T1000 (cell line): ENCODE measurements at places on chromosomes 6 and 20.

- DNase-seq: no peak
These were observed 22.0 kb downstream of the FIG4 start for GRCh38 chr6:109713097-109713496.

DNA sequence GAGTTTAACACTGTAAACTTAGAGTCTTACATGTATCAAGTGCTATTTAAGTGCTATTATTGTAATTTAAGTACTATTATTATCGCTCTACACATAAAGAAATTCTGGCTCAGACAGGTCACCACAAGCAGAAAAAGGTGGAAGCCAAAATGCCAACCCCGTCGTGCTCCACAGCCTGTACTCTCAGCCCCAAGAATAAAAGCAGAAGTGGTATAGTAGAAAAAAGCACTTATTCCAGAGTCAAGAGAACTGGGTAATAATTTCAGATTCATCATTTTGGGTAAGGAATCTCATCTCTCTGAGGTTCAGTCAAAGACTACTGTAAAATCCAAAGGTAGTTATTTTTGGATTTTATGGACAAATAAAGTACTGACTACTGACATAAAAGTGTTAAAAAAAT, 943 bp downstream of the ZUP1 start:
- DNase-seq: no peak

DNA sequence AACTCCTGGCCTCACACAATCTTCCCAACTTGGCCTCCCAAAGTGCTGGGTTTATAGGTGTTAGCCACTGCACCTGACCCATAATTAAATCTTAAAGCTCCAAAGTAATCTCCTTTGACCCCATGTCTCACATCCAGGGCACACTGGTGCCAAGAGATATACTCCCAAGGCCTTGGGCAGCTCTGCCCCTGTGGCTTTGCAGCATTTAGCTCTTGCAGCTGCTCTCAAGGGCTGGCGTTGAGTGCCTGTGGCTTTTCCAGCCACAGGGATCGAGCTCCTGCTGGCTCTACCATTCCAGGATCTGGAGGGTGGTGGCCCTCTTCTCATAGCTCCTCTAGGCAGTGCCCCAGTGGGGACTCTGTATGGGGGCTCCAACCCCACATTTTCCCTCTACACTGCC, 49.3 kb upstream of the CD2AP start:
- DNase-seq: no peak

DNA sequence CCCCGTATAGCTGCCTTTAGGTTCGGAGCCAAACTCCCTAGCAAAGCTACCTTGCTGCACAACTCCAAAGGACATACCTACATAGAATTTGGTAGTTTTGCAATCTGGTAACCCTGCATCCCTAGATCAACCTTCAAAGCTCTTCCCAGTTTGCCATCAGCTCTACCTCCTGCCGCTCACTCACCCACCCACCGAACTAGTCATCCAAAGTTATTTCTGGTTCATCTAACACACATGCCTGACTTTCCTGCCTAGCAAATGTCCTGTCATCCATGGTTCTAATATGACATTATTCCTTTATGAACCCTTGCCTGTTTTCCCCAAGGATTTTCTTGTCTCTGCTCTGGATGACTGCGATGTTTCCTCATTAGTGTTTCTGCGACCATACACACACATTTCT, 21.6 kb downstream of the SPAG4 start:
- no peak for DNase-seq

DNA sequence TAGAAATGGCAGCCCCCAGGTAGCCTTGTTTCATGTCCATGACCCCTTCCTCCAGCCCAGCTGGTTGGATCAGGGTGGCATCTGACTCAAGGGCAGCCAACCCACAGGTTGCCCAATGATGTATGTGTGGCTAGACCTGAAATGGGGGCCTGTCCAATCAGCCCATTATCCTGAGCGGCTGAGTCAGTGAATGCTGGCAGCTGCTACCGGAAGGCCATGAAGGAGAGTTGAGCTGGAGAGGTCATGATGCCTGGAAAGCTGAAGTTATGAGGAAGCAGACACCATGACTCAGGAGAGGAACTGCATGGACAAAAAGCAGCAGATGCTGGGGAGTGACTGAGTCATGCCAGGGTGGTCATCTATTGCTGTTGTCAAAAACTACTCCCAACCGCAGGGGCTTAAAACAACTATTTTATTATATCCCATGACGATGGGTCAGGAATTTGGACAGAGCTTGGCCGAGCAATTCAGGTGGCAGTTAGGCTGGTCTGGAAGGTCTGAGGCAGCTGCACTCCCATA, 67.3 kb downstream of the MDGA1 start:
- DNase-seq: peak; percentile 89

GRCh38 chr20:38581013-38581412, at the start of gene ADIG:
Gene ADIG (plus strand): TSS chr20:38581197. CDS start chr20:38581251, 54 bp downstream.
- no peak for DNase-seq

DNA sequence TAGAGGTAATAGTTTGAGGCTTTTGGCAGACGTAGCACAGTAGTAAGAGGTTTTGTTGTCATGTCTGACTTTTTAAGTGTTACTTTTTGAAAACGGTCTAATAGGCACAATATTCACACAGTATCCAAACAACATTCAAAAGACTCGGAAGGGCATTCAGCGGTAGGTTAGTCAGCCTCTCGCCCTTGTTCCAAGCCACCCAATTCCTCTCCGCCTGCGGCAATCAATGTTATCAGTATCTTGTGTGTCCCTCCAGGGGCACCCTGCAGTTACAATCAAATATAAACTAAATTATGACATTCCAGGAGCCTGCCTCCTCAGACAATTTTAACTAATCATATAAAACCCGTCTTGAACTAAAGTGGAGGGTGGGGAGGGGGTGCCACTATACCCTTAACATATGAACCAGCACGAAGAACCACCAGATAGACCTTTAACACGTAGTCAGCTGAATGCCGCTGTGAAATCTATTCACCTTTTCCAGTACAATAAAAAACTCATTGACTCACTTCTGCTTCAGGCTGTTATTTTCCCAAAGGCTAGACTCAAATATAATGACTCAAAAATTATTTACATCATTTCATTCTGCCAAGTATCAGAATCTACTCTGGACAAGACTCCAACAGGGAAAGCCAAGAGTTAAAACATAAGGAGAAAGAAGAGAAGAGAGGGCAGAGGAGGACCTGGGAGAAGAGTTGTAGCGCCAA, 1.6 kb downstream of the TENT5A start:
- DNase-seq: peak; percentile 7

- no peak for DNase-seq
These were observed 84.9 kb upstream of the NRN1 start for GRCh38 chr6:6091608-6092002.

- DNase-seq: peak; percentile 66
These were observed 208.6 kb upstream of the MCHR2 start for GRCh38 chr6:100202417-100203194.

DNA sequence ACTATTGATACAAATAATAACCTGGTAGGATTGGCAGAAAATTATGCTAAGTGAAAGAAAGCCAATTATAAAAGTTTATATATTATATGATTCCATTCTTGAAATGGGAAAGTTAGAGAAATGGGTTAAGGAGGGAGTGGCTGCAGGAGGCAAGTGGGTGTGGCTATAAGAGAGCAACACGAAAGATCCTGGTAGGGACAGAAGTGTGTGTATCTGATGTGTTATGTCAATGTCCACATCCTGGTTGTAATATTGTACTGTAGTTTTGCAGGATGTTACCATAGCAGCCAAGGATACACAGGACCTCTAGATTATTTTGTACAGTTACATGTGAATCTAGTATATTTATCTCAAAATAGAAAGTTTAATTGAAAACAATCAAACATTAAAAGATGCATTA, 46.8 kb downstream of the SNX5 start:
- no peak for DNase-seq

DNA sequence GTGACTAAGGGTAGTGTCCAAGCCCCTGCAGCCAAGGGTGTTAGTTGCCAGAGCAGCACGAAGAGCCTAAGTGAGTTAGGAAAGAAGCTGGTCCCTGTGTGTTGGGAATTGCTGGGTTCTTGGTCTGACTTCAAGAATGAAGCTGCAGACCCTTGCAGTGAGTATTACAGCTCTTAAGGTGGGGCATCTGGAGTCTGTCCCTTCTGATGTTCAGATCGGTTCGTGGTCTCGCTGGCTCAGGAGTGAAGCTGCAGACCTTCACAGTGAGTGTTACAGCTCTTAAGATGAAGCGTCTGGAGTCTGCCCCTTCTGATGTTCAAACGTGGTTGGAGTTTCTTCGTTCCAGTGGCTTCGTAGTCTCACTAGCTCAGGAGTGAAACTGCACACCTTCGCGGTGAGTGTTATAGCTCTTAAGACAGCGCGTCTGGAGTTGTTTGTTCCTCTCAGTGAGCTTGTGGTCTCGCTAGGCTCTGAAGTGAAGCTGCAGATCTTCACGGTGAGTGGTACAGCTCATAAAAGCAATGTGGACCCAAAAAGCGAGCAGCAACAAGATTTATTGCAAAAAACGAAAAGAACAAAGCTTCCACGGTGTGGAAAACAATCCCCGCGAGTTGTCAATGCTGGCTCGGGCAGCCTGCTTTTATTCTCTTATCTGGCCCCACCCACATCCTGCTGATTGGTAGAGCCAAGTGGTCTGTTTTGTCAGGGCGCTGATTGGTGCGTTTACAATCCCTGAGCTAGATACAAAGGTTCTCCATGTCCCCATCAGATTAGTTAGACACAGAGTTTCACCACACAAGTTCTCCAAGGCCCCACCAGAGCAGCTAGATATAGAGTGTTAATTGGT, 31.8 kb downstream of the PXDC1 start:
- no peak for DNase-seq

GRCh38 chr20:8389381-8390036, 257.4 kb downstream of the PLCB1 start:
- DNase-seq: no peak

GRCh38 chr6:11367638-11368199, 135.3 kb upstream of the NEDD9 start:
- no peak for DNase-seq

DNA sequence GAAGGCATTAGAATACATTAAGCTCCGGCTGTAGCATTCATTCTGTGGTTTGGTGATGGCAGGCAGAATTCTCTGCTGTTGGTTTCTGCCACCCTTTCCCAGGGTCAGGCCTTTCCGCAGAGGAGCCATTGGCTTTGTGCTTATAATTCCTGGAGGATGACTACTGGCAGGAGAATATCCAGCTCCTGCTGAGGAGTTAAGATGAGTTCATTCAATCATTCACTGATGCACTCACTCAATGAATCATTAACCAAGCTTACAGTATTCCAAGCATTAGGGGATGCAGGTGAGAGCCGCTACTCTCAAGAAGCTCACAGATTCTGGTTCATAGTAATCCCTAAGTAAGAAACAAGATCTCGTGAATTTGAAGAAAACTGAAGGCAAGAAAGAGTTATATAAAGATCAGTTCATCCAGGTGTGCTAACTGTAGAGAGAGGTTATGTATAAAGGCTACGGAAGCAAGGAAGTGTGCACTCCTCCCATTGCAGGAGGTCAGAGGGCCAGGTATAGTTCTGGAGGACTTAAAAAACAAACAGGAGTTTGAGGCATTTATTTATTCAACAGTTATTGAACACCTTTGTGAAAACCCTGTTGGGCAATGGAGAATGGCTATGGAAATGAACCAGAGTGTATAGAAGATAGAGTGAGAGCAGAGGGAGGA, 75.5 kb downstream of the HMGN3 start:
- no peak for DNase-seq

GRCh38 chr20:58133020-58133808, 95.2 kb downstream of the ANKRD60 start:
- DNase-seq: no peak

DNA sequence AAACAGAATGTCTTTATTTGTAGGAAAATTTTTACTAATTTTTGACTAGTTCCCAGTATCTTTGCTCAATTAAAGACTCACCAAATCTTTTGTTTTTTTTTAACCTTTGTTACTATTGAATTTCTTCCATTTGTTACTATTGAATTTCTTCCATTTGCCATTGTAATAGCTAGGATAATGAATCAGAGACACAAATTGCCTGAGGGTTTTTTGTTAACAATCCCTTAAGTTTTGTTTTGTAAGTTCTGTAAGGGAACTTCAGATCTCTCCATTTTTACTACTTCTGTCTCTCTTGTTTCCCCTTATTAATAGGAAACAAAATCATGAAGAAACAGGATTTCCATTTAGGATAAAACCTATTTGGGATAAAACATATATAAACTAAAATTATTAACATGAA, 104.3 kb downstream of the MAP3K4 start:
- no peak for DNase-seq

DNA sequence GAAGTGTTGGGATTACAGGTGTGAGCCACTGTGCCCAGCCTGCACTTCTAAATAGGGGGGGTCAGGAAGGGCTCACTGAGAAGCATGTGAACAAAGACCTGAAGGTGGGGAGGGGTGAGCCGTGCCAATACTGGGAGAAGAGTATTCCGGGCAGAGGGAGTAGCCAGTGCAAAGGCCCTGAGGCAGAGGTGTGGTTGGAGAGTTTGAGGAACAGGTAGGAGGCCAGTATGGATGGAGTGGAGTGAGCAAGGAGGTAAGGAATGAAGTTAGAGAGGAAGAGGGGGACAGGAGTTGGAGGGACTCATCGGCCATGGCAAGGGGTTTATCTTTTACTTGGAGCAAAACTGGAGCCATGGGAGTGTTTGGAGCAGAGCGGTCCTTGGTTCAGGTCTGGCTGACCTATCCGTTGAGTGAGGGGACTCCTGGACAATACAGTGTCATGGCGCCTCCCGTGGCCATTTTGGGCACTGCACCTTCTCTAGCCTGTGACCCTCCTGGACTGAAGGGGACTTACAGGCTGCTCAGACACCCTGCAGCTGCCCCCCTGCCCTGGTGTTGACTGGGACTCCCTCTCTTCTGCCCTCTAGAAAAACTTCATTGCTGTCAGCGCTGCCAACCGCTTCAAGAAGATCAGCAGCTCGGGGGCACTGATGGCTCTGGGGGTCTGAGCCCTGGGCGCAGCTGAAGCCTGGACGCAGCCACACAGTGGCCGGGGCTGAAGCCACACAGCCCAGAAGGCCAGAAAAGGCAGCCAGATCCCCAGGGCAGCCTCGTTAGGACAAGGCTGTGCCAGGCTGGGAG, 12.1 kb downstream of the FOXS1 start:
- no peak for DNase-seq

GRCh38 chr20:15342991-15343523, 1005.6 kb upstream of the FLRT3 start:
- no peak for DNase-seq

- no peak for DNase-seq
These were observed 39.6 kb upstream of the POU5F1 start for GRCh38 chr6:31210123-31210522.

GRCh38 chr20:49484180-49485140, 2.0 kb upstream of the KCNB1 start:
- DNase-seq: no peak

DNA sequence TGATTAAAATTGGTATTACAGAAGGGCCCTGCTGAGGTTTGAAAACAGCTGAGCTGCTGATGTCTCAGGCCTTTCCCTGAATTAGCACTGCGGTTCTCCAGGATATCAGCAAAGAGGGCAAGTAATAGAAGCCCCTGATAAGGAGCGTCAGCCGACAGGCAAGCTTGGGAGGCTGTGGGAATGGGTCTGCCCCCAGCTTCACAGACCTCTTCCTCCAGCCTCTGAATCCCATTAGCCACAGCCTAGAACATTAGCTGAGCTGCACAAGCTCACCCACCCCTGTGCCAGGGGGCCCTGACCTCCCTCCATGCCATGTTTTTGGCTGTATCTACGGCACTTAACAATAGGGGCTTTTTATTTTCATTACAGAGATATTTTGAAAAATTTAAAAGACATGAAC, 59.9 kb downstream of the VAPB start:
- DNase-seq: no peak

- no peak for DNase-seq
These were observed 10.8 kb downstream of the KIAA1755 start for GRCh38 chr20:38249536-38250310.

GRCh38 chr6:48069280-48069679, 41.7 kb downstream of the PTCHD4 start:
- DNase-seq: no peak
